ENCODE measurements at places on chromosomes 5 and 9. TPM values are rescaled to one million over a fixed set of nuclear protein-coding genes. Genes with fewer than 3 reads are reported as not detected.

- no peak overlapping the region for H3K27ac ChIP-seq
- H3K36me3 ChIP-seq, result no peaks in the 10 kb centered on the region
- H3K27me3 ChIP-seq, result peaks cover 3% of the 10 kb centered on the region
- no peak for DNase-seq
- no peak overlapping the region for H3K4me3 ChIP-seq
Measured at GRCh38 chr5:122753500-122753899, 21.4 kb upstream of the SNX2 start.

DNA sequence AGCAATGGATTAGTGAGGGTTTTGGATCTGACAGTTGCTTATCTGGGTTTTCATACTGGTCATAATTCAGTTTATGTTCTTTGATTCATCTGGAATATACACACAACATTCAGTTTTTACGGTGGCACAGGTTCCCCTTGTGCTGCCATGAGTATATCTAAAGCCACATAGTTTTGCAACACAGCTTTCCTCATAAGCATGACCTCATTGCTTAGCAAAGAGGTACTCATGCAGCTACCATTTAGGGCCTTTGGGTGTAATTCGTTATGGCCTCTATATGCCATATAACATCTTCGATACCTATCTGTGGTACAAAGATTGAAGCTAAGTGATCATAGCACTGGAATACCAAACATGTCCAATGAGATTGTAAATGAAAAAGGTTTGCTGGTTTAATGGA lies 2.9 kb upstream of the RBM22 start:
- no peak overlapping the region for H3K27ac ChIP-seq
- H3K4me3 ChIP-seq, result no peak overlapping the region
- H3K36me3 ChIP-seq, result no peaks in the 10 kb centered on the region
- peaks cover 2% of the 10 kb centered on the region for H3K4me1 ChIP-seq
- no peaks in the 10 kb centered on the region for H3K27me3 ChIP-seq

- H3K4me3 ChIP-seq, result no peak overlapping the region
- no peaks in the 10 kb centered on the region for H3K36me3 ChIP-seq
- H3K27ac ChIP-seq, result no peak overlapping the region
- no peaks in the 10 kb centered on the region for H3K27me3 ChIP-seq
- DNase-seq, result no peak
Measured at GRCh38 chr9:105313238-105313637, 68.8 kb downstream of the SLC44A1 start.

The HTR1A gene
- polyA plus RNA-seq, result not detected

The EIF4EBP3 gene
- 79.6 TPM for polyA plus RNA-seq

The GADD45G gene
- 0.25 TPM for polyA plus RNA-seq

The FAXDC2 gene
- polyA plus RNA-seq, result not detected

The PRRX2 gene
- not detected for polyA plus RNA-seq

The SNX30 gene
- 3.6 TPM for polyA plus RNA-seq

Measured in naive thymus-derived CD8-positive, alpha-beta T cell (primary cell).